ENCODE measurements at places on chromosomes 3 and 15.
A peak's percentile ranks its signal among the peaks of the same experiment; 100 is the strongest.

GRCh38 chr3:63960048-63960711 is 48.0 kb upstream of the SCAANT1 start:
- peak; percentile 22 for DNase-seq

DNA sequence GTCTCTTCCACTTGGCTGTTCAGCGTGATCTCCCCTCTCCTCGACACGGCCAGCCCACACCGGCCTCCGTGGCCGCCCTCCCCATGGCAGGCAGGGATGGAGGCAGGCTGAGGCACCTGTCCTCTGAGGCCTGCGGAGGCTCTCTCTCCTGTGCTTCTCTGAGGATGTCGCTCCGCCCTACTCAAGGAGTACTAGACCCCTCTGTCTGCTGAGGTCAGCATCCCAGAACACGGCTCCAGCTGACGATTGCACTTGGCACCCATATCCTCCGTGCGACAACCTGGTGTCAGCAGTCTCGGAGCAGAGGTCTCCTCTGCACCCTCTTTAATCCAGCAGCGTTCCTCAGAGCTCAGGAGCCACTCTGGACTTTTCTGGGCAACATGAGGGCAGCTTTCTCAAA is 322.6 kb downstream of the OCA2 start:
- no peak for DNase-seq

- no peak for DNase-seq
Observed at GRCh38 chr3:46163556-46164041, 44.5 kb downstream of the CCR1 start.

DNA sequence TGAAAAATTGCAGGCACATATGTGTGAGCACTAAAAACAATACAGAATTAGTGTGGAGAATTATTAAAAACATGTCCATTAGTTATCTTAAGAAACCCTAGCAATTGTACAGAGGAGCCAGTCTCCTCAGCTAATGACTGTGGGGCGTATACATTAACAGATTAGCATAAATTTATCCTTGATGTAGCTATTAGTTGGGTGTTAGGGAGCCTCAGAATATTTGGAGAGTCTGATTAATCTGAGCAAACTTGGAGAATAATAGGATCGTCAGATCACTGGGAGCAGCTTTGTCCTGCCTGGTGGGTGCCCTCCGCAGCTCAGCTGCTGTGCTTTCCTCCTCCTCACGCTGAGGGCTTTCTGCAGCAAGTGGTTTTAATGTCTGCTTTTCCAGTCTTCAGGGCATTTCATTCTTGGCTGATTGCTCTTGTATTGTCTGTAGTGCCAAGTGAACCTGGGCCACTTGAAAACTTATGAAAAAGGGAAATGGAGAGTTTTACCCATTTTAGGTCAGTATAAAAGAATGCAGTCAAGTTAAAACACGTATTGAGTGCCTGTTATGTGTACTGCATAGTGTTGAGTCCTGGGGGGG is 417.4 kb upstream of the SEMA6D start:
- no peak for DNase-seq

- no peak for DNase-seq
Observed at GRCh38 chr15:72272997-72273352, 621 bp upstream of the PARP6 start.

DNA sequence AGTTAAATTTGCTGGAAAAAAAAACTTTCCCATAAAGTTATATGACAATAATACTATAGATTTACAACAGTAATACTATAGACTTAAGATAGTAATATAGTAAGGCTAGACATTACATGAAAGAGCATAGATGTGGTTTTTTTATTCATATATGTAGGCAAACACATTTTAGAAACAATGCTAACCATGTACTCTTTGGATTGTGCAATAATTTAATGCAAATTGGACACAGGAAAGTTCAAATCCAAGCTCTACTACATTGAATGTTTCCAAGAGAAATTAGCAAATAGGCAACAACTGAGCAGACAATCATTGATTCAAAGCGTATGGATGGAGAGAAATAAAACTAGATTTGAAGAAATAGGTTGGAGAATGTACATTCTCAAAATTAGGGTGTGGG is 469.2 kb downstream of the CNTN3 start:
- no peak for DNase-seq

GRCh38 chr3:170117134-170117533 is 64.4 kb downstream of the PHC3 start:
- DNase-seq, result no peak

Data from hematopoietic multipotent progenitor cell (in vitro differentiated cells).